Activated CD4-positive, alpha-beta T cell treated with anti-CD3 and anti-CD28 coated beads, Interleukin-2, amount 10 ng/mL, durations not matched to agents 7 days and 5 days (primary cell): ENCODE measurements at places on chromosomes 12 and 14. TPM values are rescaled to one million over a fixed set of nuclear protein-coding genes. Genes with fewer than 3 reads are reported as not detected.

Gene TEX52
- total RNA-seq: 0.29 TPM

Gene OTUB2
- total RNA-seq: 2.3 TPM

GRCh38 chr14:70050136-70050535, 138.6 kb downstream of the SLC8A3 start:
- no peak for DNase-seq

DNA sequence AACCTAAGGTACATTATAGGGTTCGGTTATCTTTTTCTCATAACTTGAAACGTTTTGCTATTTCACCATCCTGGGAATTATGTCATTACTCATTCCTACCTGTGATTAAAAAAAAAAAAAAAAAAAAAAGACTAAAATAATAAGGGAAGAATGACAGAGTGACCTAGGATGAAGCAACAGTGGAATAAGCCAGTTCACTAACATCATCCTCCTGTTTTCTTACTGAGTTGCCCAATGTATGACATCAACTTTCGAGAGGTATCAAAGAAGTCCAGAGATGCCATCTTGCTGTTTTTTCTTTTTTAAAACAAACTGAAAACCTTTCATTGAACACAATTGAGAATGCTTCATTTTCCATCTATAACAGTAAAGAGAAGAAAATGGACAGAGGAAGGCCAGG, 42.8 kb downstream of the AMN start:
- DNase-seq: no peak

GRCh38 chr14:50977863-50978528, 33.7 kb upstream of the PYGL start:
- no peak for DNase-seq

DNA sequence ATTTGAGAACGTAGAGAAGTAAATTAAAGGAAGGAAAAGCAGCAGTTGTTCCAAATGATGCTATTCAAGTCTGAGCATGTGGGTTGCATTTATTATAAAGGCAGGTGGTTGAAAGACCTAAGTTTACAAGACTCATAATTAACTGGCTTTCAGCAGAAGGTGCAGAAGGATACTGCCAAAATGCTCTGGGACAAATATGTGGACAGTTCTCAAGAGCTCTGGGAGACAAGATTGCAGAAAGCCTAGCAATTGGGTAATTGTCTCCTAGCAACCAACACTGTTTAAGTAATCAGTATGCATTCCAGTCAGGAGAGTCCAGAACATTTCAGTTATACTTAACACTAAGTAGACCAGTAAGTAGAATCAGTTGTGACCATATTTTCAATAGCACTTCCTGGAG, 131.5 kb downstream of the GPR135 start:
- DNase-seq: no peak

- DNase-seq: no peak
Observed at GRCh38 chr12:98559666-98560065, 33.8 kb upstream of the SLC25A3 start.

- no peak for DNase-seq
Observed at GRCh38 chr12:22474970-22475720, 69.2 kb downstream of the C2CD5 start.

GRCh38 chr12:89427508-89428156, 75.3 kb upstream of the DUSP6 start:
- DNase-seq: peak; percentile 32

DNA sequence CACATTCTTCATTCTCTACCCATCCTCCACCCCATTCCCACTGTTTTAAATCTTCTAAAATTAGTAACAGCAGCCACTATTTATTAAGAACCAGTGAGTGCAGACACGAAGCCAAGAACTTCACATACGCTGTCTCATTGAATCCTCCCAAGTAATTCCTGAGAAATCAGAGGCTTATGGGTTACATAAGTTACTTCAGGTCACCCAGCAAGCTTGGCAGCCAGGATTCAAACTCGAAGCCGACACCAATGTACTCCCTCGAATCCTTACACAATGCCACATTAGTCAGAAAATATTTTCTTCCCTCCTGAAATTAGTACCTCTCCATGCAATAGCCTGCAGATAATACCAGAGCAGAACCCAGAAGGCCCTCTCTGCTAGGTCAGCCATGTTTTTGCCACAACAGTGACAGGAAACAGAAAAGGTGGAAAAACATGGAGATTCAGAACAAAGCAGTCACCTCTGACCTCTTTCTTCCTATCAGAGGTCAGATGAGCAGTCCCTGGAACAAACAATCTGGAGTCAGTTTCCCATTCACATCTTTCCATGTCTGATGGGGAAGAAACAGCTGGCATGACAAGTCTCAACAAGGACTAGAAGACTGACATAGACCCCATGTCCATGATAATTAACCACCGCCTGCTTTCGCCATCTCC, 16.4 kb downstream of the NID2 start:
- no peak for DNase-seq

DNA sequence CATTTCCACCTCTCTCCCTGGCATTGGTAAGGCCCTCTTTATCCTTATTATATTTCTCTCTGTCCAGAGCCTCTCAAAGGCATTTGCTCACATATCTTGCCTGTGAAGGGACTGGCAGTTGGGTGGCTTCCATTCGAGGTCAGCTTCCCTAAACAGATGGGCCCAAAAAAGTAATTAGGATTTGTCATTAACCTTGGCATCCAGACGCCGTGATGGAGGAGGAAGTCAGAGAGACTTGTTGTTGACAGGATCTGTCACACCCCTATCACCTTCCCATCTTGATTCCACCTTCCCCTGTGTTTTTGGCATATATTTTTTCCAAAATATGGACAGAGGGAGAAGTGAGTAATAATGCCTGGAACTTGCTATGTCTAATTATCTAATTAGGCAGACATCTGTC, 54.0 kb upstream of the OAS1 start:
- no peak for DNase-seq

DNA sequence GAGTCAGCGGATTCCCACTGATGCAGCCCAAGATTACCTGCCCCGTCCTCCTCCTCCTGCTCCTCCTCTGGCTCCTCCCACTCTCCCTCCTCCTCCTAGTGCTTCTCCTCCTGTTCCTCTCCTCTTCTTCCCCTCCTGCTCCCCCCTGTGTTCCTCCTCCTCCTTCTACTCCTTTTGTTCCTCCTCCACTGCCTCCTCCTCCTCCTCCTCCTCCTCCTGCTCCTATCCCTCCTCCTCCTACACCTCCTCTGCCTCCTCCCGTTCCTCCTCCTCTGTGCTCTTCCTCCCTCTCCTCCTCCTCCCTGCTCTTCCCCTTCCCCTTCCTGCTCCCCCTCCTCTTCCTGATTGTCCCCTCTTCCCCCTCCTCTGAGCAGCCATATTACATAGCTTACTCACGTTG, 141.3 kb downstream of the CACNA1C start:
- DNase-seq: no peak

DNA sequence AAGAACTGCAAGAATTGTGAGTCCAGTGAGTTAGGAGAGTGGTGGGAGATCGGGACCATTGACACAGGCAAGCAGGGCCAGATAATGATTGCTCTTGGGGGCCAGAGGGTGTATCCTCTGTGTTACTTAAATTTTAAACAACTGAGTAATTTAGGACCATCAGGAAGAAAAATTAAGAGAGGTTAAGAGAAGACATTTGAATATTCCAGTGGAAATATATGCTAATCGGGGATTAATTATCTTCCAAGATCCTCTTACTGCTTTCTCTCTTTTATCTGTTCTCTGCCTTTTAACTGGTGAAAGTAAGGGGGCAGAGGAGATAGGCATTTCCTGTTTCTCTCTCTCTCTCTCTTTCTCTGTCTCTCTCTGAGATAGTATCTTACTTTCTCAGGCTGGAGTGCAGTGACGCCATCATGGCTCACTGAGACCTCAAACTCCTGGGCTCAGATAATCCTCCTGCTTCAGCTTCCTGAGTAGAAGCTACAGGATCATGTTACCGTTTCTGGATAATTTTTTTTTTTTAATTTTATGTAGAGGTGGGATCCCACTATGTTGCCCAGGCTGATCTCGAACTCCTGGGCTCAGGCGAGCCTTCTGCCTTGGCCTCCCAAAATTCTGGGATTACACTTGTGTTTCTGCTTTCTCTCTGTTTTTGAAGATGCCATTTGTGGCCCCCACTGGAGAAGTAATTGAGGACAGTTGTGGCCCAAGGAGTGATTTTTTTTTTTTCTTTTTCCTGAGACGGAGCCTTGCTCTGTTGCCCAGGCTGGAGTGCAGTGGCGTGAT, 85.1 kb downstream of the DIP2B start:
- peak; percentile 25 for DNase-seq

- DNase-seq: no peak
Observed at GRCh38 chr14:89107626-89108025, 283.2 kb downstream of the TTC8 start.

DNA sequence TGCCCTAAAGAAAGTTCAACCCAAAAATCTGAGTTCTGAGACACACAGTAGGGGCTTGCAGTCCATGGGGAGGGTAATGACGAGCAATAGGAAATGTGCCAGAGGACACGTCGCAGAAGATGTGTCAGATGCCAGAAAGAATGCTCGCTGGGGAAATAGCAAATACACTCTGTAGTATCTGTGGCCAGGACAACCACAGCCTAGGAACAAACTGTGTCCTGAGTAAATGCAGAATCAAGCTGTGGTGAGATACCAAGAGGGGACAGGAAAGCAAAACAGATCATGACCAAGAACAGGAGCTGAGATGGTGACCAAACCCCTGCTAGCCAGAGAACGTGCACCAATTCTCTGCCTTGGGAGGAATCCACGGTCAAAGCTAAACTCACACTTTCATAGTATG, 9.1 kb downstream of the CRACR2A start:
- DNase-seq: no peak
